T-helper 22 cell (primary cell): ENCODE measurements at places on chromosomes 13 and 19.
A peak's percentile ranks its signal among the peaks of the same experiment; 100 is the strongest.

DNA sequence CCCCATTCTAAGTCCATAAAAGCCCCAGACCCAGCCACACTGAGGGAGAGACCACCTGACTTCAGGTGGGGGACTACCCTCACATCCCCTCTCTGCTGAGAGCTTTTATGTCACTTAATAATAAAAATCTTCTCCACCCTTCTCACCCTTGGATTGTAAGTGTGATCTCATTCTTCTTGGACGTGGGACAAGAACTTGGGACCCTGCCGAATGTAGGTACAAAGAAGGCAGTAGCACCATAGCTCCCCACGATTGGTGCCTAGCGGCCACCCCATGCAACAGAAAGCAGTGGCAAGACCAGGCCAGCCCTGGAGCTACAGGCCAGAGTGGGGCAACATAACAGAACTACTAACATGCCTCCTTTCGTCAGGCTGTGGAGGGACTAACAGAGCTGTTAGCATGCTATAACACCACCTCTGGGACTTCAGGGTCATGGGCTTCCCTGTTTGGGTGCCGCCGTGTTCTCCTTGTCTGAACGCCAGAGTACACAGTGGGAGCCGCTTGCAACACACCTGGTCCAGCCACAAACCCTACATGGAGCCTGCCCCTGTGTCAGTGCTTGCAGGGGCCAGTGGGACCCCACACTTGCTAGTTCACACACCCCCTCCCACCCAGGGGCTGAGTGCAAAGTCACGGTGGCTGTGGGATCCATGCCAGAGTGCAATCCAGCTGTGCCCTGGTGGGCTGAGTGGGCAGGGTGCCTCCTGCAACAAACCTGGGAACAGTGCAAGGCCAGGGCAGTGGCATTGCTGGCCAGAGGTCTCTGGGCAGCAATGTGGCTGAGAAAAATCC is 5.2 kb upstream of the FBXO17 start:
- DNase-seq = no peak

GRCh38 chr19:35822579-35822978 is 9.9 kb upstream of the PRODH2 start:
- no peak for DNase-seq

DNA sequence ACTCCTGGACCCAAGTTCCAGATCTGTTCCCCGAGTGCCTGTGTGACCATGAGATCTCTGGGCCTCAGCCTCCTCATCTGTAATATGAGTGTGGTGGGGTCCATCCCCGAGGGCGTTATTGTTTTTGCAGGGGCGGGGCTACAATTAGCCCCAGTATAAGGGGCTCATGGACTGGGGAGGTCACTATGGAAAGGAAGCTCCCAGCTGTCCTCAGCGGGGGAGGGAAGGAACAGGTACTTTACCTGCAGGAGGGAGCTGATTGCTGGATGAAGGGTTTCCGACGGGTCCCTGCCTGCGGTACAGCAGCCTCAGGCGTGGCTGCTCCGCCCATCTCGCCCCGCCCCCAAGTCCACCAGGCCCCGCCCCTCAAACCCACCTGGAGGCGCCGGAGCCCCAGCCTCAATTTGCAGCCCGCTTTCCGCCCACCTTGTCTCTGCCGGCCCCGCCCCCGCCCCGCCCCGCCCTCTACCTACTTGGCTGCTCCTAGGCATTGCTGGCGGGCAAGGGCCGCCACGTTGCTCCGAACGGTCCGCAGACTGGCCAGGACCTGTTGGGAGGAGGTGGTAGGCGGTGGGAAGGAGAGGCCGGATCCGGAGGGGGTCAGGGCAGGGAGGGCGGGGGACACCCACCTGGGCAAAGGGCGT is 5.5 kb downstream of the PDE4C start:
- no peak for DNase-seq

GRCh38 chr13:32824675-32825074 is 191.5 kb upstream of the KL start:
- no peak for DNase-seq

DNA sequence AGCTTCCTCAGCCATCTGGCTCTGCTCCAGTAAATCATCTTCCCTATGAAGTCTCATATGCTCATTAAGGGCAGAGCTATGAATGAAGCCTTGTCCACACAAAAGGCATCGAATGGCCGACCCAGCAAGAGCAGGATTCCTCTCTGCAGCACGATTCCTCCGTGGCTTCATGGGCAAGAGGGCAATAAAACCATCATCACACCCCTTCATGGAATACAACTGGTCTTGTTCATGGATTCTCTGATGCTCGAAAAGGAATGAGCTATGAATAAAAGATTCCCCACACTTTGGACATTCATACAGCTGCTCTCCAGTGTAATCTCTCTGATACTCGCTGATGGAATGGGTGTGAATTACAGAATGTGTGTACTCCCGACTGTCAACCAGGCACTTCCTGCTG is 25.9 kb downstream of the PEG3 start:
- DNase-seq = no peak

DNA sequence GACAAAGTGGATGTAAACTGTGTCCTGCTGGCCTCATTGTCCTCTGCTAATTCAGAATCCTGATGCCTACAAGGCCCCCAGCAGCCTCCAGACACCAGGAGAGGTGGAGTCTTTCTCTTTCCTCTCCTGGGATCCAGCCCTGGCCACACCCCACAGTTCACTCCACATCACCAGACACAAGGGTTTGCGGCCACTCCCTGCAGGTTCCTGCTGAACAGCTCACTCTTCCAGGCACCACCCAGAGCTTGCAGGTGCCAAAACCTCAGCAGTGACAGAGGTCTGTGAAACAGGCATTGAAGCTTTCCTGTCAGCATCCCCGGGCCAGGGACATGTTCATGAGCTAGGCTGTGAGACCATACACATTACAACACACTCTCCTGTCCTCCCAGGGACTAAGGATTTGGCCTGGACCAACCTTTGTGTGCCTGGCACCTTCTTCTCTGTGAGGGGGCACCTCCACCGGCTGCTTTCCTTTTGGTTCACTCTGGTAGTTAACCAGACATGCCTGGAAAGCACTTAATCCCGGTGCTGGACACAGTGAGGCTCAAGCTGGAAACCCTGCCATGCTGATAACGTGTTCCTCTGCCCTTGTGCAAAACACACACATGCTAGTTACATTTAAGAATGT is 11.1 kb upstream of the ATP12A start:
- no peak for DNase-seq

GRCh38 chr19:16100524-16100923 is 11.2 kb upstream of the RAB8A start:
- no peak for DNase-seq

DNA sequence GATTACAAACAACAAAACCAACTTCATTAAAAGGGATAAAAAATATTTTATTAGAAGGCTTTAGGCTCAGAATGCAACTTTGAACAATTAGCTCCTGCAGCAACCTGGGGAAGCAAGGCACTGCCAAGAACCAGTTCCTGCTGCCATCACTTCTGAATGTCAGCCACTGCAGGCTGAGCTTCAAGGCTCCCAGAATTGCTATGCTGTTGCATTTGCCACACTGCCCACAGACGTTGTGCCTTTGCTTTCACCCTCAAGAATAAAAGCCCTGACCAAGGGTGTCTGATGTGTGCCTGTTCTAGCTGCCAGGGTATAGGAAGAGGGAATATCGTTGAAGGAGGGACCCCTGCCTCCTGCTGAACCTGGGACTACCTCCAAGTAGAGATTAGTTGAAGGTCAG is 238.4 kb downstream of the ITGBL1 start:
- DNase-seq = no peak

DNA sequence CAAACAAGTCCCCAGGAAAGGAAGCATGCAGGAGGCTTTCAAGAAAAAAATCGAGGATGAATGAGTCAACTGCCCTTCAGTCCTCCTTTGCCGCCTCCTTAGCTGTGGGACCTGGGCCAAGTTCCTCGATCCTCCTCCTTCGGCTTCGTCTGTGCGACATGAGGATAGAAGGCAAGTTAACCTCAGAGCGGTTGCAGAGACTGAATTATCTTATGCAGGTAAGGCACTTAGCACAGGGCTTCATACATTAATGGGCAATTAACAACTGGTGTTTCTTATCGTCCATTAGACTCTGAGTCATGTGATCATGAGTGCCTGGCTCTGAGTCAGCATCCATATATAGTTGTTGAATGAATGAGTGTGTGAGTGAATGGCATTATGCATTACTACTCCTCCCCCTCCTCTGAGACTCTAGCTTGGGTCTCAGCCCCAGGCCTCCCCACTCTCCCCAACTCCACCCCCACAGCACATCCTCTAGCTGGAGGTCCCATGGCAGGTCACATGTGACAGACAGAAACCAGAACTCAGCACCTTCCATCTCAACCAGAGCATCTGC is 1.6 kb upstream of the TTC9B start:
- no peak for DNase-seq

GRCh38 chr19:42081584-42082203 is 5.7 kb downstream of the ZNF574 start:
- DNase-seq = no peak

GRCh38 chr13:50133358-50133953 is 118.2 kb downstream of the KCNRG start:
- DNase-seq = no peak

GRCh38 chr13:102999499-102999898 is 66.7 kb downstream of the SLC10A2 start:
- DNase-seq = no peak

DNA sequence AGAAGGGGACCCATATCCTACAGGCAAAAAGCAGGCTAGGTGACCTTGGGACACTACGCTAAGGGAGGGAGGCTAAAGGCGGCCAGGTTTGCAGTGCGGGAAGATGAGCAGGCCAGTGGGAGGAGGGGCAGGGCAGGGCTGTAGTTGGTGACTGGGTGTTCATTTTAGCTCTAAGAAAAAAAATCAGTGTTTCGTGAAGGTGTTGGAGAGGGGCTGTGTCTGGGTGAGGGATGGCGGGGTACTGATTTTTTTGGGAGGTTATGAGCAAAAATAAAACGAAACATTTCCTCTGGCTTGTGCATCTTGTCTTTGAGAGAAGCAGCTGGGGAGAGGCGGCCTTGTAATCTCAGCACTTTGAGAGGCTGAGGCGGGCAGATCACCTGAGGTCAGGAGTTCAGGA is 4.3 kb upstream of the NUP62 start:
- DNase-seq = no peak

GRCh38 chr19:48394331-48395169 is 1.1 kb downstream of the GRIN2D start:
- no peak for DNase-seq

GRCh38 chr13:23656637-23657371 is 86.6 kb downstream of the TNFRSF19 start:
- DNase-seq = no peak

- no peak for DNase-seq
Observed at GRCh38 chr19:46697204-46697960, 19.5 kb downstream of the PRKD2 start.

- no peak for DNase-seq
Observed at GRCh38 chr19:1076046-1076386, 9.0 kb downstream of the ARHGAP45 start.

DNA sequence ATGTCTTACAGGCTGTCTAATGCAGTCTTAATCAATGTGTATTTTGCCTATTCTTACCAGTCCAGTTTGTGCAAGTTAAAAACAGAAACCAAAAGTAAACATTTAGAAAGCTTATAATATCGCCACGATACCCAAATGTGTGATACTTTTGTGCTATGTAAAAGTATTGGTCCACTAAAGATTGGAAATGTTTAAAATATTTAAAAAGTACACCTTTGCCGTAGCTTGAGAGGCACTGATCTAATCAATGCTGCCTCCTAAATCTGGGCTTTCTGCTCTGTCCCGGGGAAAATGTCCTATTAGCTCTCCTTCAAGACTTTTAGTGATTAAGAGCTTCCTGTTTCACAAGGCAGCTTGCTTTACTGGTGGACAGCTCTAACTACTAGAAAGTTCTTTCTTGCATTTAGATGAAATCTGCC is 64.7 kb downstream of the DNAJC15 start:
- DNase-seq = no peak

DNA sequence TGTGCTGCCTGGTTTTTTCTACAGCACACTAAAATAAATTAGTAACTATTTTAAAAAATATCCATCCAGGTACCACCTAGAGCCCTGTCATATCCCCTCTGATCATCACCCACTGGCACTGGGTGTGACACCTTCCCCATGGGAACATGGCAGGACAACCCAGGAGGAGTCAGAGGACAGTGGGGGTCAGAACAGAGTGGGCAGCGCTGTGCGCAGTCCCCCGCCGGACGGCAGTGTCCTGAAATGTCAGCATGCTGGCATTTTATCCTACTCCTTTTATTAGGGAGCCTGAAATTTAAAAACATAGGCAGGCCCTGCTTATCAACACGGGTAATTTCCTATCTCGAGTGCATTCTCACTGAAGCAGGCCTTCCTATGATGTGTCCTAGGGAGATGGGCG is 42.1 kb upstream of the GAS6 start:
- DNase-seq = no peak

DNA sequence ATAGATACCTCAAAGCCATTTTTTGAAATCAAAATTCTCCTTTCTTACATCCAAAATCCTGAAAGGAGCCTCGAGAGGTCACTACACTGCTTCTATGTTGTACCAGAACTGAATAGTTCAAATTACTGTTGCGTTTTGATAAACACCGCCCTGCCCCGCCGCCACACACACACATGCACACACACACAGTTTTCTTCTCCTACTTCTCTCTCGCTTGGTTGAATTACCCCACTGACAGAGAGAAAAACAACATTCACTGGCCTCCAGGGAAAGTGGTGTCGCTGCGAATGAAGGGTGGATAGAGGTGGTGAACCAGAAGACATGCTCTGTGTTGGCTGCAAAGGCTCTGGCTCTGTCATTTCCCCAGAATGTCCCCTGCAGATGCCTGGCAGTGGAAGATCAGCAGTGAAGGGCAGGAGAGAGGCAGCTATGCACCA is 183.4 kb upstream of the RFC3 start:
- DNase-seq = no peak

DNA sequence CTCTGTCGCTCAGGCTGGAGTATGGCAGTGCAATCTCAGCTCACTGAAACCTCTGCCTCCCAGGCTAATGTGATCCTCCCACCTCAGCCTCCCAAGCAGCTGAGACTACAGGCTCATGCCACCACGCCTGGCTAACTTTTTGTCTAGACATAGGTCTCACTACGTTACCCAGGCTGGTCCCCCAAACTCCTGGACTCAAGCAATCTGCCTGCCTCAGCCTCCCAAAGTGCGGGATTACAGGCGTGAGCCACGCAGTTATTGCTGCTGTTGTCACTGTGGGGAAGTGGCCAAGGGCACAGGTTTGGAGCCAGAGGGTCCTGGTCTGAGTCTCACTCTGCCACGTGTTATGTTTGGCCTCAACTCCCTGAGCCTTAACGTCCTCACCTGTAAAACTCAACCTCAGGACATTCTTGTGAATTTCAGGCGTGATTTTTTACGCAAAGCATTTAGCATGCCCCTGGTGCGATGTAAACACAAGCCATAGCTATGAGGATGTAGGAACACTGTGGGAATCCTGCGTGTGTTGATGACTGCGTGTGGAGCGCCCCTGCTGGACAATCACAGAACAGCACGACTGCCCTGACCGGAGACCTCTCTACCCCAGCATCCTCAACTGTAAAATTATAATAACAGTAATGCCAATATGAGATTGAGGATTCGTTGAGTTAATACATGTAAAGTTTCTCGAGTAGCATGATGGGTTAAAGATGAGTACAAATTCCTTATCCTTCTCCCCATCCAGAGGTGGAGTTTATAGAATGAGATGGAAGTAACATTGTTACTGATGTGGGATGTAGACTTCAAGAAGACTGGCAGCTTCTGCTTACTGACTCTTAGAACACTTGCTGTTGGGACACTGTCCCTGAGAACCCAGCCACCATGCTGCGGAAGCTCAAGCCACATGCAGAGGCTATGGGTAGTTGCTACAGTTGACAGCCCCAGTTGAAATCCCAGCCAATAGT is 41.8 kb upstream of the PNMA8B start:
- DNase-seq = peak; percentile 9
